ENCODE measurements at places on chromosomes 5 and 9.

DNA sequence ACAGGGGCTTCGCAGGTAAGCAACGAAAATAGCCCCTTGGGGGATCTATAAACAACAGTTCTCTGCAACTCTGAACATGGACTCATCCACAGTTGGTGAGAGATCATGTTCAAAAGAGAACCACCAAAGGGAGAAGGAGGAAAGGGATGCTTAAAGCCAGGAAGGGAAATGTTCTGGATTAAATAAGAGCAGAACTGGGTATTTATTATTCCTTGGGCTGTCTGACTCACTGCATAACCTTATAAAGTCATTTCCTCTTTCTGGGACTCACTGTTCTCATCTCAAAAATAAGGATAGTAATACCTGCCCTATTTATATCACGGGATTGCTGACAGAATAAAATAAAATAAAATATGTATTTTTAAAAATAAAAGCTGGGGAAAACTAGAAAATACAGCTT, 11.2 kb upstream of the MARCHF3 start:
- DNase-seq, result no peak

DNA sequence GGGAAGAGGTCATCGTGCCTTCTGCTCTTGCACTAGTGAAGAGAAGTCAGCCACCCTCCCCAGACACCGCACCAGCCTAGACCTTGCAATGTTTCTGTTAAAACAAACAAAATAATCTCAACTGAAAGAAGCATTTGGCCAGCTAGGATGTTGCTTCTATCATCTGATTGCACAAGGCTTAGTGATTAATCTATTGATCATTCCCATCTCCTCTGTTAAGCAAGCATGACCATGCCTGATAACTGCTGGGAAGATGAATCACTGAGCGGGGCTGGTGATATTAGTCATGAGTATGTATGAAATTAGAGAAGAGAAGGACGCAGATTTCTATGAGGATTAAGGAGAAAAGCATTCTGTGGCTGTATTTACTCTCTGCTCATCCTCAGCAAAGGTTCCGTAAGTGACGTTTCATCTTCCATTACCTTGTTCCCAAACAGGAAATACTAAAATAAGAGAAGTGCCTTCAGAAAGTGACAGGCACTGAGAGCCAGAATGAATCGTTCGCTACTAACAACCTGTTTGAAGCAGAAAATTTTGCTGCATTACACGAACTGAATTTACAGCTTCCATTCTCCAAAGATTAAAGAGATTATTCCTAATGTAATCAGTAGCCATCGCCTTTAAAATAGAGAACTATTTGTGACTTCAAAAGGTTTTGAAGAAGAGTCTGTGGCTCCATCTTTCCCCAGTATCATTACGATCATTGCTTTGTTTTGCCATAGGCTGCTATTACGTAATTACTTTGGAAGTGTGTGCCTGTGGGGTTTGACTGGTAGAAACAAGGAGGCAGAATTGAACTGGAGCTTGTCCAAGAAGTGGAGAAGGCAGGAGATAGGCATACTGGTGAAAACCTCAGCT, 219.1 kb downstream of the MED10 start:
- no peak for DNase-seq

- no peak for DNase-seq
These were observed 8.5 kb upstream of the C1QTNF3 start for GRCh38 chr5:34051374-34051980.

GRCh38 chr5:143714629-143715028, 97.3 kb upstream of the HMHB1 start:
- DNase-seq, result no peak

DNA sequence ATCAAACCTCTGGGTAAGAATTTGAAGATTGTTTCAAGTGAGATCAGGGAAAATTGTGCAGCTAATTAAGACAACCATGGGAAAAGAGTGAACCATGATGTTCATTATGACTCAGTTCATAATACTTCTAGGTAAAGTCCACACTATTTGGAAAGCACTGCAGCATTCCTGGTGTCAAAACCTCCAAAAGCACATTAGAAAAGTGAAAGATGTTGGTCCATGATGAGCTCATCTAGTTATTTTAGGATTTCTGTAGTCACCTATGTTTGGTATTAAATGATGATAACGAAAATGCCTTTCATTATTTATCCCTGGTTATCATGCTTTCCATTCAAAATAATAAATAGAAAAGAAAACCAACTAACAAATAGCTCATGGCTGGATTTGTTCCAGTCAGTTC, 49.1 kb downstream of the PTCD2 start:
- no peak for DNase-seq

DNA sequence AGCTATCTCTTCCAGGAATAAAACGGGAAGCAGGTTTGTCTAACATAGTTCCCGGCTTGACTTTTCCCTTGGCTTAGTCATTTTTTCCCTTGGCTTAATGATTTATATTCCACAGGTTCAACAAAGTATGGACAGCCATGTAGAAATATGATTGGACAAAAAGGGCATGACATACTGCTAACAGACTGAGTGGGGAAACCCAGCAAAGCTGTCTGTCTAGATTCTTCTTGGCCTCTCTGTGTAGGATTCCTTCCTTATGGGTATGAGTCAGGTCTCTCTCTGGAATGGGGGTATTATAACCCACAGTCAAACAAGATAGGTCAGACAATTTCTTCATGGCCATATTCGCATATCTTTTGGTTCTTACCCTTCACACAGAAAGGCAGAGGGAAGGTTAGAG, 5.7 kb upstream of the MTAP start:
- DNase-seq, result no peak

DNA sequence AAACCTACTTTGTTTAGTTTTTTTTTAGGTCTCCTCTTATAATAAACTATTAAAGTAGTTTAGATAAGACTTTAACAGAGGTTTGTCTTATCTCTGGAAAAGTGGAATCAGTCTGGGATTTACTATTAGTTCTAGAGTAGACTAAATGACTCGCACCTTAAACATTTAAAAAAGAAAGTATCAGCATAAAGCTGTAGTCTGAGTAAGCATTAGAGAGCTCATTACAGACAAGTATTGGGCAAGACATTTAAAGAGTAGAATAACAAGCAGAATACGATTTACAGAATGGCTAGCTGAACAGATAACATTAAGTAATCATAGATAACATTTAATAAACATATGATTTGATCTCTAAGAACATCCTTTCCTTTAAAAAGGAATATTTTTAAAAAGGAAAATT, 226.0 kb upstream of the DMAC1 start:
- no peak for DNase-seq

DNA sequence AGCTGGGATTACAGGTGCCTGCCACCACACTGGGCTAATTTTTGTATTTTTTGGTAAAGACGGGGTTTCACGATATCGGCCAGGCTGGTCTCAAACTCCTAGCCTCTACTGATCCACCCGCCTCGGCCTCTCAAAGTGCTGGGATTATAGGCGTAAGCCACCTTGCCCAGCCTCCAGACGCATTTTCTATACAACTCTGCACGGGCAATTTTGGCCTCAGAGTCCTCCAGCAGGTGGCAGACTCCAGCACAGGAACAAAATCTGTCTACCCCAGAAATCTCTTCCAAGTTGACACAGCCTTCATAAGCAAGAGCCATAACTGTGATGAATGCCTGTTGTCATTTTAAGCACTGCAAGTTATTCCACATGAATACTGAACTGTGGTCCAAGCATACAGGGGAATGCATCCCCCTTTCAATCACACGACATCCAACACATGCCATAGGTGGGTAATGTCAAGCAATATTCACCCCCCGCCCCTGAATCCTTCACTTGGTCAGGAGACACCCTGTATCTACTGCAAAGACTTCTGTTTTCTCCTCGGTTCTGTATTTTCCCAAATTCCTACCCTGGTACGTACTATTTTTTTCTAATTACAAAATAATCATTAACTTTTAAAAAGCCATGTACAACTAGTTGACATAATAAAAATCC, 50.8 kb downstream of the ALDH7A1 start:
- no peak for DNase-seq

DNA sequence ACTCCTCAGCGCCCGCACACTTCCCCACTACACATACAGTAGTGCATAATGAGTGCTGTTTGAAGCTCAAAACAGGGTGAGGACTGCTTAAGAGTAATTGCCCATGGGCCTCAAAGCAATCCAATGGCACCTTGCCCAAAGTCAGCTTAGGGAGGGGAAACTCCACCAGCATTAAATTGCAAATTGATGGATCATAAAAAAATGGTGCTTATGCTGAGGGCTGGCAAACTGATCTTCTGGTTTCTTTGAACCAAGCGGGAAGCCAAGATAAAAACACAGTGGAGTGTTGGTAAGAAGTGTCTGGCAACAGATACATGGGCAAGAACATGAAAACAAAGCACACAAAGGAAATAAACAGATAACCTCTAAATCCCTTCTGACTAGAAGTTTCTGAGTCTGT, 28.0 kb downstream of the TLE1 start:
- no peak for DNase-seq

DNA sequence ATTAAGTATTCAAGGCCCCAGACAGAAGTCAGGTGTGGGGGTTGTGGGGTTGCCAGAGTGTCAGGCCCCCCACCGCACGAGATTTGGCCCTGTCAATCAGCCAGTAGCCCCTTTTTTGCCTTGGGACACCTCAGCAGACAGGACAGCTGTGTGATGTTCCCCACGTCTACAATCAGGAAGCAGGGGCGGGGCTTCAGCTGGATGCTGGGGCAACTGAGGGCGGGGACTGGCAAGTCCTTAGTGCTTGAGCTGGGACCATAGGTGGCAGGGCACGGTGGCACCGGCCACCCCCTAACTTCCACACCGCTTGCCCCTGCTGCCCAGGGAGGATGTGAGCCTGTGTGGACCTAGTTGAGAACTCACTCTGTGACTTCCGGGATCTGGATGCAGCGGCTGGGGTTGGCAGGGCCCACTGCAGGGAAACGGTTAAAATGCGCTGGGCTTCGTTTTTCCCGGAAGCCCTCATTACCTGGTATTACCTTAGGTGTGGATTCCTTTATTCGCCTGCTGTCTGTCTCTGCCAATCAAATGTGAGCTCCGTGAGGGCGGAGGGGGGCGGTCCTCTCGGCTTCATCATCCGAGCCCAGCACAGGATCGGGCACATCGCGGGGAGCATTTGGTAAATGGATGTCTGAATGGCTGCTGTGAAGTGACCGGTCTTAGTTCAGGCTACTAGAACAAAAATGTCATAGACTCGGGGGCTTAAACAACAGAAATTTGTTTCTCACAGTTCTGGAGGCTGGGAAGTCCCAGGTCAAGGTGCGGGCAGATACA, 7.5 kb upstream of the GTF3C5 start:
- DNase-seq, result no peak
